Activated CD4-positive, CD25-positive, alpha-beta regulatory T cell treated with anti-CD3 and anti-CD28 coated beads, Interleukin-2, amount 50 U/mL, for 72 hours (primary cell): ENCODE measurements at places on chromosomes 6 and 20.

GRCh38 chr6:125511809-125512396 is 210.1 kb upstream of the HDDC2 start:
- no peak for DNase-seq

DNA sequence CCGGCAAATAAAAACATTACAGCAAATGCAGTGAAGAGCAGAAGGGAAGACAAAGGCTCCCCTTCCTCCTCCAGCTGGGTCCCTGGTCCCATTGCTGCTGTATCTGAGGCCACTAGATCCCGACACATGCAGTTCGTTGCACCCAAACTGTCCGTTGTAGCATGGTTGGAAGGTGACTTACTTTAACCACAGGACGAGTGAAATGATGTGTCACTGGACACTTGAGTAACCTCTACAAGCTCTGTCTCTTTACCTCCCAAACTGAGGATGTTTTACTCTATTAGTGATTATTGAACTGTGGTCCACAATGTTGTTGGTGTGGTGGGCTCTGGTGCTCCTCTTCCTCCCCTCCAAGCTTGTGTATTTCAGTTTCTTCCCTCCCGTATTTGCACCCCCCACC is 46.2 kb upstream of the ARMH2 start:
- DNase-seq: no peak

DNA sequence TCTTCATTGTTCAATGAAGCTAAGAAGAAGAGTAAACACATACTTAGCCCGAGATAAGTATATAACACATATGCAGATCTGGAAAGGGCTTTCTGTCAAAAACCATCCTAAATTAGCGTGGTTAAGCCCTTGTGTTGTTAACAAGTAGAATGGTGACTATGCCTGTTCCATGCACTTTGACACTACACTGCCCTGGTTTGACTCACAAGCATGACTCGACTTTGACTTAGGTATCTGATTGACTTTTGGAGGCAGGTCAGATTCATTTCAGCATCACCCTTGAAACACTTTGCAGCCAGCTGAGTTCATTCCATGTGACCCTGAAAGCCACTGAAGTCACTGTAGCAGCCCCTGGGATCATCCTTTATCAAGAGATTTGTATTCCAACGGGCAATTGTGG is 239.8 kb downstream of the TBX18 start:
- no peak for DNase-seq

- DNase-seq: no peak
Measured at GRCh38 chr20:60049601-60050000, 91.4 kb downstream of the CDH26 start.

DNA sequence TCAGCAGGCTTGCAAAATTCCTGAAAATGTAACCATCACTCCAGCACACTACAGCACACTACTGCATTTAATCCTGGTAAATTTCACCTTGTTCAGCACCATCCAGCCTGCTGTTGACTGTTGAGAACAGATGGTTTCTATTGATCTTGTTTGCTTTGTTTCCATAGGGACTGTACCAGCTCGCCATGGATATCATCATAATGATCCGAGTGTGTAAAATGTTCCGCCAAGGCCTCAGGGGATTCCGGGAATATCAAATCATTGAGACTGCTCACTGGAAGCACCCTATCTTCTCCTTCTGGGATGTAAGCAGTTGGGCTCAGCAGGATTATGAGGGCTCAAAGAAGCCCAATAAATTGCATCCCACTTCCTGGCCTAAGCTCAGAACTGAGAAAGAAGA is 4.1 kb downstream of the CNBD2 start:
- DNase-seq: no peak

DNA sequence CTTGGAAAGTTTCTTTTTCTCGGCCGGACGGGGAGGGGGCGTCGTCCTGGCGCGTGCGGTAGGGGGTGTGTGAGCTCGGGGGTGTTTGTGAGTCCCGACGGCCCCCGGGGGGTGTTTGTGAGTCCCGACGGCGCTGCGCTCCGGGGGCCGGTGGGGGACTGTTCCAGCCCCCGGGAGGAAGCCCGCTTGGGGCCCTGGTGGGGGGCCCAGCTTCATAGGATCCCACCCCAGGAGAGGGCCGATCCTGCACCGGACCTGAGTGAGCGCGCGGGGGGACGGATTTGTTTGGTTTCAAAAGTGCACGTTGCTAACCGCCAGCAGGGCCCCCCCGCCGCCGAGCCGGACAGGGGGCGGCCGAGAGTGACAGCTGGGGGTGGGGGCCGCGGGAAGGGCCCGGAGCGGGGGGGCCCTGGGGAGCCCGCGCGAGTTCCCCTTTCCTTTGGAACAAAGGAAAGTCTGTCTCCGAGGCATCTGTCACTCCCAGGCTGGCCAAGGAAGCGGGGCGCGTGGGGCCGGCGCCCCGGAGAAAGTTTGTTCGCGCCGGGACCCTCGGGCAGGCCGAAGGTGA is 485 bp downstream of the TGIF2 start:
- DNase-seq: no peak
